ENCODE measurements at places on chromosomes 5 and 9. TPM values are rescaled to one million over a fixed set of nuclear protein-coding genes. Genes with fewer than 3 reads are reported as not detected.

DNA sequence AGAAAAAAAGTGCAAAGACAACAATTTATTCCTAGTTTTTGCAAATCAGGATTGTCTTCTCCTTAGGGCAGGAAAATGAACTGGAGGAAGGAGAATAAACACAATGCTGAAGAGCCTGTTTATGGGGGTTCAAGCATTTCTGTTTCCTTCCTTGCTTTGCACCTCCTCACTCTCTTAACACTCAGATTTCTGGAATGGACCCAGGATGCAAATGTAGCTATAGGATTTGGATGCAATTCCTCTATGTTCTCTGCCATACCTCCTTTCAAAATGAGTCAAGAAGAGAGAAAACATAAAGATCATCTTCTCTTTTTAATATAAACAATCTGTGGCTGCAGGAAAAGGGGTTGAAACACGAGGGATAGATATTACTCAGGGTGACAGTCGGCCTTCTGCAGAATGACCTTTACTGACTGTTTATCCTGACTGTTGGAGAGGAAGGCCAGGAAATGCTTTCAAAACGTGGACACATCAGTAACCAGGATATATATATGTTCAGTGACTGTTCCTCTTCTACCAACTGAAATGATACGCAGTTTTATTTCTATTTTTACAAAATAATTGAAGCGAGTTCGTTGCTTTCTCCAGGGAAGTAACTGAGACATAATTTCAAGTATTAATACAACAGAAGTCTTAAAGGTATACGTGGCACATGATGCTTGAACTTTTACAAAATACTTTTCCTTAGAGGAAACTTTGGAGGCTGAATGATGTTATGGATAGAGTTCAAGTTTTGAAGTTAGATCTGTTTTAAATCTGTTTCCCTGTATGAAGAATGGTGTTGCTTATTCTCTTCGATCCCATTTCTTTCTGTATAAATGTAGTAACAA, 44.4 kb downstream of the ACTBL2 start:
- DNase-seq = no peak

DNA sequence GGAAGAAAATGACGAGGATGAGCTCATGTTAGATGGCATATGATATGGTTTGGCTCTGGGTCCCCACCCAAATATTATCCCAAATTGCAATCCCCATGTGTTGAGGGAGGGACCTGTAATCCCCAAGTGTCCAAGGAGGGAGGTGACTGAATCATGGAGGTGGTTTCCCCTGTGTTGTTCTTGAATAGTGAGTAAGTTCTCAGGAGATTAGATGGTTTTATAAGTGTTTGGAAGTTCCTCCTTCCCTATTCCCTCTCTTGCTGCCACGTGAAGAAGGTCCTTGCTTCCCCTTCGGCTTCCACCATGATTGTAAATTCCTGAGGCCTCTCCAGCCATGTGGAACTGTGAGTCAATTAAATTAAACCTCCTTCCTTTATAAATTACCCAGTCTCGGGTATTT, 10.1 kb downstream of the EDIL3 start:
- DNase-seq = no peak

GRCh38 chr9:21047281-21047691, 15.8 kb upstream of the HACD4 start:
- DNase-seq = no peak

GRCh38 chr5:68924481-68925145, 169.2 kb upstream of the SLC30A5 start:
- DNase-seq = no peak

GRCh38 chr5:131164191-131165118, 601 bp downstream of the HINT1 start:
- DNase-seq = peak; percentile 92

DNA sequence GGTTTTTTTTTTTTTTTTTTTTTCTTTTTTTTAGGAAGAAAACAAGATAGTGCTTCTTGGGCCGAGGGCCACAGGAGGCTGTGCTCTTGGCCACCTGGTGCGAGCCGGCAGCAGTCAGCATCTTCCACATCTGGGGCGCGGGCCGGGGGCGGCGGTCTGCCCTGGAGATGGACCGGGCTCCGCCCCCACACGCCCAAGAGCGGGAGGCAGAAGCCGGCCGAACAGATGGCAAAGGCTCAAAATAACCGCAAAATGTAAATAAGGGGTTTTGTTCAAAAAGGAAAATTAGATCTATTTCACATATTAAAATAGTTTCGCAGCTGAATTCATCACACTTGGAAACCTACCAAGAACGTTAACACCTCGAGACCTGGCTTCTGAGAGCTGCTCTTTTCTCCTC, 51.5 kb upstream of the UBAC1 start:
- no peak for DNase-seq

- no peak for DNase-seq
Measured at GRCh38 chr5:146818822-146819221, 59.7 kb downstream of the PPP2R2B start.

DNA sequence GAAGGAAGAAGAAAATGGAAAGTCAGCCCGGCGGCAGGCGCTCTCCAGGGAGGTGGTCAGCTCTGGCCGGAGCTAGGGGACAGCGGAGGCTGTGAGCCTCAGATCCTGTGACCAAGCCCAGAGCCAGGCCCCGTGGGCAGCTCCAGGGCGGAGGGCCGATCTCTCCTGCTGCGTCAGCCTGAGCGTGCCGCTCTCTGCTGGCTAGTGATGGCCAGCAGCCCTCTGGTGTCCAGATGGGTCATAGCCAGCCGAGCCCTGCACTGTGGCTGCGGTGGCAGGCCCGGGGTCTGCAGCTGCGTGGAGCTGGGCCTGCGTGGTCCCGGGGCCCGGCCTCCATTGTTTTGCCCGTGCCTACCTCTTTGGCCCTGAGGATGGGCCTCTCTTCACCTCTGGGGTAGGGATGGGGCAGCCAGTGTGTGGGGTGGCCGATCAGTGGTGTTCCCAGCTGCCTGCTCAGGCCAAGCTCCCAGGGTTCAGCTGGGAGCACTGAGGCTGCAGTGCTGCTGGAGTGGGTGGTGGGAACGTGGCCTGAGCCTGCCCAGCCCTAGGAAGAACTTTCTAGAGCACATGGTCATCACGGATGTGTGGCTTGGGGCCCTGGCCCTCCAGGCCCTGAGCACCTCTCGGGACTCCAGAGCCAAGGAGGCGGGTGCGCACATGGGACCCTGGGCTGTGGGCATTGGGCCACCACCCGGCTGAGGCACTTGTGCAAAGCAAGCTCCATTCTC, 17.1 kb upstream of the NRARP start:
- DNase-seq = peak; percentile 16

DNA sequence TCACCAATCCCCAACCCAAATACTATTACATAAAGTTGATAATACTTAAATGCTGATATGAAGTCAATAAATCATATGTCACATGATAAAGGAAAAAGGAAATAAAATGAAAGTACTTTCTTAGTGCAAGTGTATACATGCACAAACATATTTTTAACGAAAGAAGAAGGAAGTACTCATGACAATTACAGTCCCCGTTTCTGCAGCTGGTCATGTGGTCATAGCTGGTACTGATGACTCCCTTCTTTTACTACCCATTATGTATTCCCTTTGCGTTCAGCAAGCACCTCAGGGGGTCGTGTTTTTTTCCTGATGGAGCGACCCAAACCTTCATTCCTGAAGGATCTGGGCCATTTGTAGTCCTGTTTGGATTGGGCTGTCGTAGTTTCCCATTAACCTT, 27.3 kb downstream of the CENPP start:
- no peak for DNase-seq

DNA sequence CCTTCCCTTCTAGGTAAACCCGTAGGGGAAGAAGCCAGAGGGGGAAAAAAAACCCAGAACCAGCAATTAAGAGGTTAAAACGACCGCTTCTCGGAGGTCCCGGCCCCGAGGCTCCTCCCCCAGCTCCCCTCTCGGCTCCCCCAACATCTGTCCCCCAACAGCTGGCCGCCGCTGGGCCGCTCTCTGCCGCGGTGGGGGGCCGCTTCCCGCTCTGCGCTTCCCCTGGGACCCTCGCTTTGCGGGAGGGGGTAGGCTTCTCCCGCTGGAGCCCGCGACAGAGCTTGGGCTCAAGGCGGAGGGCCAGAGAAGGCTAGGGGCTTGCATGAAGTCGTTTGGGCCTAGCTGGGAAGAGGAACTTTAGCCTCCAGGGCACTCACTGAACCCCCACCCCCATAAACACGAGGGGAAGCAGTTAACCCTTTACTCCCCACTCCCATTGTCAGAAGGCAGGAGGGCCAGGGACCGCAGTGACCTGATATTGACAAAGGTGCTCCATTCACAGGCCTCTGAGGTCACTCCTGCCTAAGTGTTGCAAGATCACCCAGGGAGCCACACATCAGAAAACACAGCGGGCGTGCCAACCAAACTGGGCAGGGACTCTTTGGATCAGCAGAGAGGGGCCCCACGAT, 7.5 kb downstream of the LHX6 start:
- DNase-seq = peak; percentile 72

- DNase-seq = no peak
Measured at GRCh38 chr5:77629509-77630113, 8.9 kb downstream of the OTP start.

DNA sequence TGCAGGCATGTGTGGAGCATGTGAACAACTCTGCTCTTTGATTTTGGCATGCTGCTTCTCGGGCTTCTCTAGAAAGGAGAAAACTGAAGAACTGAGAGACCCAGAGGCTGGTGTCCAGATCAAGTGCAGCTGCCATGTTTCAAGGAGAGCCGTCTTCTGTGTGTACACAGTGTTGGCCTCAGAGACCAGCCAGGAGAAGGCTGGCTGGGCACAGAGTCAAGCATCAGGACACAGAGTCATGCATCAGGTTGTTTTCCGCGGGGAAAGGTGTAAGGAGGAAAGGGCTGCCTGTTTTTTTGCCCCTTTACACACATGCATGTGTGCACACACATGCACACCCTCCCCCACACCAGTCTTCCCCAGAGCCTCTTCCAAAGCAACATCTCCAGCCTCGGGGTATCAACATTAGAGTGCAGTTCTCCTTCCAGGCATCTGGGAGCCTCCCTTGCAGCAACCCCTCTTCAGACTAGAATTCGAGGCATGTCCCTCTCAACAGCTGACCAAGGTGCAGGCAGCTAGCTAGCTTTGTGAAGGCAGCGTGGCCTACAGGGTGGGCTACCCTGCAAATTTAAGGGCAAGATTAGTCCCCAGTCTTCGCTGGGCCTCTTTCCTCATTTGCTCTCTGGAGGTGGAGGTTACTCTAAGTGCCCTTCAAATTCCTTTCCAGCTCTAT, 180.9 kb downstream of the AOPEP start:
- no peak for DNase-seq

DNA sequence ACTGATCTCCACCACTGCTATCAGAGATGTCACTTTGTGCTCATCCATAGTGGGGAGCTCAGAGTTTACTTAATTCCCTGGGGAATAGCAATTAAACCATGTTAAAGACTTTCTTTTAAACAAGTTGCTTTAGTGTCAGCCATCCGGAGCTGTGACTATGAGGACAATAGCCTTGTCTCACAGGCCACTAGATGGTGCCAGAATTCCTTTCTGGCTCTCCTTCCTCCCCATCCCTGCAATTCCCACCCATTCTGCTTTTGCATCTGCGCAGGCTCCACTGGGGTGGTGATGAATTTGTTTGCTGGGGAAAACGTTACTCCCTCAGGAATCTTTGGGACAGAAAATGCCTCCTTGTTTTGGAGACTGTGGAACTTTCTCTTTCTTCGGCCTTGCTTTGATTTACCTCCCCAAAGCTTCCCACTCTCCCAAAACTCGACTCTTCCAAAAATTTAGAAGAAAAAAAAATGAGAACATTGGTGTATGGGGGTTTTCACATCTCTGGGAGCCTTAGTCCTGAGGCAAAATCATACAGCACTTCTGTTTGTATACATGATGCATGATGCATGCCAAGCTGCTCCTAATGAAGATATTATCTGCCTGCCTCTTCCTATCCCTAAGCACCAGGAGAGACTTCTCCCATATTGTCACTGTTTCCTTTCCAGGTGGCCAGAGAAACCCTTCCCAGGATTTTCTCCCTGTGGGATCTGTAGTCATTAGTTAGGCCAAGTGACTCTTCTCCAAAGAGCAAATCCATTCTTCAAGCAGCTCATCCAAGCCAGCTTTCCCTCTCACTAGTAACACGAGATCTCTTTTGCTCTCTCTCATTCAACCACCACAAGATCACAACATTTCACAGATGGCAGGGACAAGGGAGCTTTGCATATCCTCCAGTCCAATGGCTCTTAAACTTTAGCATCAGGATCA, 466.1 kb downstream of the TLR4 start:
- no peak for DNase-seq

Gene SPRY4
- total RNA-seq = 6.7 TPM

Gene SPATA31D4
- not detected for total RNA-seq

Gene SPATA24
- total RNA-seq = not detected
